ENCODE measurements at places on chromosomes 5 and 9. TPM values are rescaled to one million over a fixed set of nuclear protein-coding genes. Genes with fewer than 3 reads are reported as not detected.

The CCNJL gene
- 0.88 TPM for total RNA-seq

The IL13 gene
- not detected for total RNA-seq

The DRD1 gene
- total RNA-seq: under 0.01 TPM

The PTCH1 gene
- total RNA-seq: 3.3 TPM

The SLC46A2 gene
- under 0.01 TPM for total RNA-seq

The DEPDC1B gene
- 1.8 TPM for total RNA-seq

The LECT2 gene
- not detected for total RNA-seq

The MYORG gene
- 0.88 TPM for total RNA-seq

The GPRIN1 gene
- 1.8 TPM for total RNA-seq

The CD180 gene
- not detected for total RNA-seq

The MEIKIN gene
- total RNA-seq: not detected

The SHROOM1 gene
- total RNA-seq: 4.7 TPM

The TPPP gene
- total RNA-seq: not detected

The INSL4 gene
- not detected for total RNA-seq

The FRRS1L gene
- 0.36 TPM for total RNA-seq

The IFNA13 gene
- not detected for total RNA-seq
